ENCODE measurements at places on chromosomes 1 and 21. TPM values are rescaled to one million over a fixed set of nuclear protein-coding genes. Genes with fewer than 3 reads are reported as not detected.

GRCh38 chr21:25567472-25567871 is 39.8 kb downstream of the MRPL39 start:
- no peak for DNase-seq

DNA sequence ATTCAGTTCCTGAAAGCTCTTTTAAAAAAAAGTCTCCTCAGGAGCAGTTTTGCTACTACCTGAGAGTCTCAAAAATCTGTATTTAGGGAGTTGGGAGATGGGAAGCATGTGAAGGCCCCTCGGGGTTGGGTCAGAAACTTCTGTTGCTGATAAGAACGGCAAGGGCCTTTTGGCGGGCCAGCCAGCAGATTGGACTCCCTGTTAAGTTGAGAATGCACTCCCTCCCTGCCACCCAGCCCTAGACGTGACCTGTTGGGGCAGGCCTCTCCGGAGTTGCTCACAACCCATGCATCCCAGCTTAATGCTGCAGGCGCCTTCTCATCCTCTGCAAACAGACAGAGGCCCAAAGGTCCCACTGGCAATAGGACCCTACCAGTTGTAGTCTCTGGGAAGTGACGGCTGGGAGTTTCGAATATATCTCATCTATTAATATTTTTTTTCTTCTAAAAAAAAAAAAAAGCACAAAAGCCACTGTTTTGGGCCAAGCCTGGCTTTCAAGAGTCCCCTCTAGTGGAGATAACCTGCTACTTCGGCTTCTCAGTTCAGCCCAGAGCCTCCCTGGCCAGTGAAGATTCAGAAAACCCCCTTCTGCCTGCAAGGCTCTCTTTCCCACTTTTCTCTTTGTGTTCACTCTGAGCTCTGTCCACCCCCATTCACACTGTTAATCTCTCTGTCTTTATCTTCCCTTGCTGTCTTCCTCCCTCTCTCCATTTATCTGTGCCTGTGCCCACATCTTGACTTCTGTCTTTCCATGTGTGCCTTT is 5.3 kb downstream of the PLXNA2 start:
- peak; percentile 37 for DNase-seq

DNA sequence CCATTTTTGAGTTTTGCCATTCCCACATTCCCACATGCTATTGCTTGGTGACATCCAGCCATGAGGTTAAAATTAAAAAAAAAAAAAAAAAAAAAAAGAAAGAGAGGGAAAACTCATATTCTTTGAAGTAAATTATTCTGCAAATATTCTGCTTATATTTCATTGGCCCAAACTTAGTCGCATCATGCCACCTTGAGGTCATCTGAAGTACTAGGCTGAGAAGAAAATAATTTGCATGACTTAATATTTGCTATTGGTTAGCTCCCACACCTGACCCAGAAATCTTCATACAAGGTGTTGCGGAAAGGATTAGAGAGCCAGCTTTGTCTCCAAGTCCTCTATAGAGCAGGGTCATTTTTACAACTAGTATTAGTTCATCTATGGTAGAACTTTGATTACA is 2206.0 kb downstream of the MRPL39 start:
- DNase-seq = peak; percentile 13

The NBPF20 gene
- total RNA-seq = 2.0 TPM

The GJA9 gene
- total RNA-seq = not detected

DNA sequence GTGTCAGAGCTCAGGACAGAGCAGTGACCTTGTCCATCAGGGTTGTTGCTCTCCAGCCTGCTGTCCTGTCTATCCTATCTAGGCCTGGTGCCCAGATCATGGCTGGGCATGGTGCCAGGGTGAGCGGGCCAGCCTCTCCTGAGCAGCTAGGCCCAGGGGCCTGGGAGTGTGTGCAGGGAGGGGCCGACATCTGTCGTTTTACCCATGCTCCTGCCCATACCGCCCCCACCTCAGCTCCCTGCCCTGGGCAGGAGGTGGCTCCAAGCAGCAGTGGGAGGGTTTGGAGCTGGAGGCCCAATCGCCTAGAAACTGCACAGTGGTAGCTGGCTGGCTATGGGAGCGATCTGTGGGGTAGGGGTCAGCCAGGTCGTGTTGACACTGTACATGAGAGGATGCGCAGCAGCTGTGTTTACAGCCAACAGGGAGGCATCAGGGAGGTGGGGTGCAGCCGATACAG is 6.5 kb downstream of the INSRR start:
- DNase-seq = no peak

The FAM151A gene
- not detected for total RNA-seq

The MFAP2 gene
- not detected for total RNA-seq

DNA sequence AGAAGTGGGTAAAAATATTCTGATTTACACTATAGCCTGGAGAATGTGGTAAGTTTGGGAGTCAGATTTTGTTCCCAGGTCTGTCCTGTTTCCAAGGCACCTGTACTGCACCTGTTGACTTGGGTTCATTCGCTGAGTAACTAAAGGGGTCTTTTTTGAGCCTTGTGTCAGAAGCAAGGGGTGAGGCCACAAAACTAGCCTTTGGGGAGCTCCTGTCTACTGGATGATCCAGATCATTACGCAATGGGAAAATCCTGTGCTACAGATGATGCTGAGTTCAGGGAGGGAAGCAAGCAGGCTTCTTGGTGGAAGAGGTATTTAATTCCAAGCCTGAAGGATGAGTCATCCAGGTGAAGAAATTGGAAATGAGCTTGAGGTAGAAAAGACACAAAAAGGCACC is 424.0 kb downstream of the MATN1 start:
- no peak for DNase-seq

- DNase-seq = no peak
Observed at GRCh38 chr21:41651406-41651805, 115.4 kb downstream of the RIPK4 start.

The PIGP gene
- total RNA-seq = 18.1 TPM

DNA sequence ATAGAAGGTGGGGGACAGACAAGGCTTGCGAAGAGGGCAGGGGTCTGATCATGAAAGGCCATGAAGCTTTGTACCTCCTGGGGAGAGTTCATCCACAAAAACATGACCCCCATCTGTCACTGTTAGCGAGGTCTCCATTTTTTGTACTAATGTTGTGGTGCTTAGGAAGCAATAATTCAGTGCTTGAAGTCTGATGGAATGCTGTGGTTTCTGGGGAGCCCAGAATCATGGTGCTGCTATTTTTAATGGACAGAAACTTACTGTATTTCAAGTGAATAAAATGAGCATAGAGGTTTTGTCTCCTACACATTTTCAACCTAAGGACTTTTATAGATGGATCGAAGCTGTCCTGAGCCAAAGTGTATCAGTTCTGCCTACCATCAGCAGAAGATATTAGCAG is 28.2 kb upstream of the RGL1 start:
- no peak for DNase-seq

- DNase-seq = no peak
Observed at GRCh38 chr1:171984850-171985485, 143.7 kb downstream of the DNM3 start.

- no peak for DNase-seq
Observed at GRCh38 chr1:78586572-78586971, 33.7 kb upstream of the IFI44L start.

DNA sequence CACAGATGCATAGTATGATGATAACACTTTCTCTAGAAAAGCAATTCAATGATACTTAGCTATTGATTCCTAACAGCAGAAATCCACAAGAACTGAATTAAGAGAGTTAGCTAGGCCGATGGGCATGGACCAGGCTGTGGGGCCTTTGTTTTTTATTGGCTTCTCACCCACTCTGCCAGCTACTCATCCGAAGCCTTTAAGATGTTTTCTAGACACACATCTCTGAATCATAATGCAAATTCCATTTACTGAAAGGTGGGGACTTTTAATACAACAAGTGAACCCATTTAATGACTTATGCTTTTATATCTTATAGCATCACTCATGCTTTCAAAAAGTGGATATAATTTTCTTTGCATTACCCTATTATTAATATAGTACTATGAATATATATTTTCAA is 170.2 kb downstream of the RUNX1 start:
- no peak for DNase-seq

GRCh38 chr1:187310038-187310631 is 481.4 kb downstream of the PLA2G4A start:
- DNase-seq = peak; percentile 2

The ZNF648 gene
- 0.10 TPM for total RNA-seq

DNA sequence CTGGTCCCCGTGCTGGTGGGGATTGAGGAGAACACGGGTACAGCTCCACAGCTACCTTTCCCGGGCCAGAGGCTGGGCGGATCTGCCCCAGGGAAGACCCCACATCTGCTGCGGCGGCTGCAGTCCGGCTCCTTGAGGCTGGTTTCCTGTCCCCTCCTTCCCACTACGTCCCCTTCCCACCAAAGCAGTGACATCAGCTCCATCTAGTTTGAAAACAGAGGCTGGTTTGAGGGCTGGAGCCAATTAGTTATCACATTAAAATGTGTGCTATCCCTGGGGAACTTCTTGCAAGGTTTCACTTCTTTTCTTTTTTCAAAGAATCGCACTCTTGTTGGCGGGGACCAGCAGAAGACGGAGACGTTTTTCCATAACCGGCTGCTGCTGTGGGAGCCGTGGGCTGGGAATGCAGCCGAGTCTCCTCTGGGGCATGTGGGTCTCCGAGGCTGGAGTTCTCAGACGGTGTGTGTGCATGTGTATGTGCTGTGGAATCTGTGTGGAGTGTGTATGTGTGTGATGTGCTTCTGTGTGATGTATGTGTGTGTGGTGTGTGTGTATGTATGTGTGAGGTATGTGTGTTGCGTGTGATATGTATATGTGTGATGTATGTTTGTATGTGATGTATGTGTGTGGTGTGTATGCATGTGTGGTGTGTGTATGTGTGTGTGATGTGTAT is 8.9 kb upstream of the PCBP3 start:
- DNase-seq = no peak

GRCh38 chr1:78683079-78683478 is 33.4 kb downstream of the IFI44 start:
- DNase-seq = no peak

- DNase-seq = no peak
Observed at GRCh38 chr1:56448529-56449300, 130.6 kb downstream of the PLPP3 start.

All from HT1080 (cell line).